ENCODE measurements at places on chromosomes 7 and 10. TPM values are rescaled to one million over a fixed set of nuclear protein-coding genes. Genes with fewer than 3 reads are reported as not detected.

The BRAF gene
- total RNA-seq = 10.3 TPM

The ZNF92 gene
- total RNA-seq = 16.0 TPM

The NUPR2 gene
- total RNA-seq = not detected

The NFKB2 gene
- total RNA-seq = 20.7 TPM

- DNase-seq = no peak
These were observed 110.0 kb downstream of the RELN start for GRCh38 chr7:103879411-103879810.

GRCh38 chr10:27998954-27999275, at the start of gene ODAD2:
Gene ODAD2 (minus strand): TSS chr10:27999079. CDS start chr10:27995142, 3,937 bp downstream.
- no peak for DNase-seq

GRCh38 chr7:151375530-151376217, 34.1 kb downstream of the NUB1 start:
- no peak for DNase-seq

DNA sequence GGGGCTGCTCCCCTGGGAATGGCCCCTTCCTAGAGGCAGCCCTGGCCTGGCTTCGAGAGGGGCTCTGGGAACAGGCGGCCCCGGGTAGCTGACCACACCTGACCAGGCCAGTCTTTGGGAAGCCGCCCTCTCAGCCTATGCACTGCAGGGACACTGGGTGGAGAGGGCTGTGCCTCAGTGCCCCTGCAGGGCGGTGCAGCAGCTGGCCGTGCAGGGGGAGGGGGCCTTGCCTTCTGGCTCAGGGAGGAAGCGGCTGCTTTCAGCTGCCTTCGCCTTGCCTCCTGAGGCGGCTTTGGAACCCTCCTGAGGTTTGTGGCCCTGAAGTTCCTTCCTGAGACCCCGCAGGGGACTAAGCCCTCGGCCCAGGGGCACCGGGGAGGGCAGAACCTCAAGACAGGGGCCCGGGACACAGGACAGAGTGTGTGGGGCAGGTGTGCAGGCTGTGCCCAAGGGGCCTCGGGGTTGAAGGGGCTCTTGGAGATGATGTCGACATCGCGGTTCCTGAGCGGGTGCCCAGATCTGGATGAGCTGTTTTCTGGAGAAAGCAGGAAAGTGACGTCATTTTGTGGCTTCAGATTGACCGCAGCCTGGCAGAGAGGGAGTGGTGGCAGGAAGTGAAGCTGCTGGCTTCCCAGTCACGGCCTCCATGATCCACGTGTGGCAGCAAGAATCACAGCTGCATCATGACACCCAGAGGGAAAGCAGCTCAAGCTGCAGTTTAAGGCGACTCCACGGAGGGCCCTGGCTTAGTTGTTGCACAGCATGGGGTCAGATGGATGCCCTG, 17.7 kb downstream of the ADAM8 start:
- DNase-seq = peak; percentile 99

- DNase-seq = peak; percentile 14
These were observed 104.1 kb downstream of the ZNF467 start for GRCh38 chr7:149669121-149669818.

GRCh38 chr7:68627247-68627864, 970.9 kb upstream of the AUTS2 start:
- no peak for DNase-seq

DNA sequence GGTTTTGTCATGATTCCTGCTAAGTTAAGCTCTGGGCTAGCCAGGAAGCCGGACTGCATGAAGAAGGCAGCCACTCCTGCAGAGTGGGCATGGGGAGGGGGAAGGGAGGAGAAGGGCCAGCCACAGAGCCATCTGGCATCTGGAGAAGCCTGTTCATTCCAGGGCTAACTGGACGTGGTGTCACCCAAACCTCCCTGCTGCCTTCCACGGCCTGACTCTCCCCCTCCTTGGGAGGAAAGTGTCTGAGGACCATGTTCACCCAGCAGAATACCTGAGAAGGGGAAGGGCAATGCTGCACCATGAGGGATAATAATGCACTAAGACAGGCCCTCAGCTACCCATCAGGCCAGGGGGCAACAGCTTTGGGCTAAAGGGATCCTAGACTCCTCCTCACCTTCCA, 15.4 kb downstream of the AQP1 start:
- DNase-seq = no peak

- no peak for DNase-seq
These were observed 609.0 kb downstream of the SDK1 start for GRCh38 chr7:3910054-3910453.

Data from M059J (cell line).